ENCODE measurements at places on chromosomes 7 and 10.

- no peak for DNase-seq
These were observed 33.1 kb upstream of the ANK3 start for GRCh38 chr10:60422809-60423208.

DNA sequence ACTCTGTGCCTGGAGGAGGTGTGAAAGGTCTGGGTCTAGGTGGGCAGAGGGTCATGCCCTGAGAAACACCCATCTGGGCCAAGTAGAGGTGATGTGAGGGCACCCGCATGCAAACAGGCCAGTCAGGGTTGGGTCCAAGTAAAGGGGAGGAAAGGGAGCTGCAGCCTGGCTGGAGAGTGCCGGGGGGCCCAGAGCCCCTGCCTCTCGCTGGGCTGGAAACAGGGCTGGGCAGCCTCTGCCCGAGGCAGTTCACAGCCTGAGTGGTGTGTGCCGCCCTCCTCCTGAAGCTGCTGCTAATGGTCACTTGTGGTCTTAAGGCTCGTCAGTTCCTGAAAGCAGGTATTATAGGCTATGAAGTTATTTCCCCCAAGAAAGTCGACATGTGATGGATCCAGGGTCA is 7.3 kb downstream of the CYP2E1 start:
- DNase-seq = no peak

GRCh38 chr10:124632064-124632531 is 112.1 kb downstream of the FAM53B start:
- DNase-seq = peak; percentile 71

GRCh38 chr7:106369352-106369751 is 84.6 kb upstream of the NAMPT start:
- DNase-seq = no peak

GRCh38 chr10:91162495-91163268 is 57.8 kb upstream of the PCGF5 start:
- peak; percentile 77 for DNase-seq

DNA sequence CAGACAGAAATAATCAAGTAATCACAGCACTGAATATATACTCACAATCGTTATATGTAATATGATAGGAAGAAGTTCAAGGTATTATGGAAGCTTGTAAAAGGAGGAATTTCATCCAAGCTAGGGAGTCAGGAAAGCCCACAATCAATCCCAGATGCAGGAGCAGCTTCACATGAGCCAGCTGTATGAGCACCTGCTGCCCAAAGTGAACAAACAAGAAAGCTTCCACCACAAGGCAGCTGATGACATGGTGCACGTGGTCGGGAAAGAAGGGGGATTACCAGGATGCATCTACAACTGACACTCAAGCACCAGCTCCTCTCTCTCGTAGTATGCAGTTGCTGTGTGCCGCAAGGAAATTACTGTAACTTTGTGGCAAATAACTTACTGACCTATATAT is 225.2 kb downstream of the XPNPEP1 start:
- no peak for DNase-seq

- DNase-seq = no peak
These were observed 541 bp downstream of the ELMO1 start for GRCh38 chr7:37448011-37448635.

DNA sequence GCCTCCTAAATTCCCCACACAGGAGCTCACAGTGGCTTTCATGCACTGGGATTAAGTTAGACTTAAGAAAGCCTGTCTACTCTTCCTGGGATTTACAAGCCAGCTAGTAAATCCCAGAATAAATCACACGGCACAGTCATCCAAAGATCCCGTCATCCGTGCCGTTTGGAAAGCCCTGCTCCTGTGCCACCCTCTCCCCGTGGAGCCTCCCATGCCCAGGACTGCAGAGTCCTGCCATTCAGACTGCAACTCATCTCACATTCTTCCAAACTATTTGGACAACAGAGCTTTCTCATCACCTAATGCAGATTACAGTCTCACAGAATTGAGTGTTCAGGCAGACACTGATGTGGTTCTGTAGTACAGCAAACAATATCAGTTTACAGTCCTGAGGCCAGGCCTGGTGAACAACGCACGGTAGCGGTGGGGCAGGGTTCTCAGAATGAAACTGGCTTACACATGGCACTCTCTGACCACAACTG is 166.5 kb downstream of the EGFR start:
- no peak for DNase-seq

GRCh38 chr10:35372329-35372728 is 36.0 kb downstream of the CCNY start:
- peak; percentile 90 for DNase-seq

GRCh38 chr7:3955751-3956696 is 655.0 kb downstream of the SDK1 start:
- DNase-seq = no peak

DNA sequence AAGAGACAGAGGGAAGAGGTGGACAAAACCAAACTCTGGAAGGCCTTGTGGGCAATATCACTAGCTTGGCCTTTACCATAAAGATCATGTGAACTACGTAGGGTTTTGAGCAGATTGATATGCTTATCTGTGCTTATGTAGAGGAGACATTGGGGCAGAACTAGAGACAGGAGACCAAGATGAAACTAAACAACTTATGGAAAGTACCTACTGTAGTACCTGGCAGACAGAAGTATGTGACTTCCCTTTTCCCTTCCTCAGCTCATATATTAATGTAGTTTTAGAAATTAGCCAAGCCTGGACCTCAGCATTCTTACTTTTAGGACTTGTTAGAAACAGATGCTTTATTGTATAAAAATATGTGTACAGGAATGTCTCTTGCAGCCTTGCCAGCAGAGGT is 14.0 kb upstream of the IL6 start:
- no peak for DNase-seq

DNA sequence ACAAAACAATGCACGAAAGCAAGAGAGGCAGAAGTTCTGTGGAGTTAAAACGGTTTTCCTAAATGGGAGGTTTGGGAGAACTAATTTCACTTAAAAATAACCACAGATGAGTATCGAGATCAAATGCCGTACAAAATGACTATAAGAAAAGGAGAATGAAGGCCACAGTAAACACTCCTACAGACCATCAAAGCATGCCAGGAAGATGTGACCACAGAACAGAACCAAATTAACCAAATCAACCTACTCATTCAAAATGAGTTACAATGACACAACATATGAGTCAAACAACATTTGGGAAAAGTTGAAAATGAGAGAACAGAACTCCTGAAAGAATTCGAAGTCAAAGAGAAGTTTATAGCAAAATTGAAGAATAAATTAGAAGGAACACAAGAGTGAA is 24.3 kb upstream of the DOCK1 start:
- no peak for DNase-seq

GRCh38 chr10:72310636-72311035 is 36.9 kb downstream of the DDIT4 start:
- DNase-seq = no peak

All from dermis microvascular lymphatic vessel endothelial cell (primary cell).